GM19239 (cell line): ENCODE measurements at places on chromosomes 2 and 18.

GRCh38 chr2:143357966-143358365, 228.7 kb downstream of the ARHGAP15 start:
- no peak for DNase-seq

DNA sequence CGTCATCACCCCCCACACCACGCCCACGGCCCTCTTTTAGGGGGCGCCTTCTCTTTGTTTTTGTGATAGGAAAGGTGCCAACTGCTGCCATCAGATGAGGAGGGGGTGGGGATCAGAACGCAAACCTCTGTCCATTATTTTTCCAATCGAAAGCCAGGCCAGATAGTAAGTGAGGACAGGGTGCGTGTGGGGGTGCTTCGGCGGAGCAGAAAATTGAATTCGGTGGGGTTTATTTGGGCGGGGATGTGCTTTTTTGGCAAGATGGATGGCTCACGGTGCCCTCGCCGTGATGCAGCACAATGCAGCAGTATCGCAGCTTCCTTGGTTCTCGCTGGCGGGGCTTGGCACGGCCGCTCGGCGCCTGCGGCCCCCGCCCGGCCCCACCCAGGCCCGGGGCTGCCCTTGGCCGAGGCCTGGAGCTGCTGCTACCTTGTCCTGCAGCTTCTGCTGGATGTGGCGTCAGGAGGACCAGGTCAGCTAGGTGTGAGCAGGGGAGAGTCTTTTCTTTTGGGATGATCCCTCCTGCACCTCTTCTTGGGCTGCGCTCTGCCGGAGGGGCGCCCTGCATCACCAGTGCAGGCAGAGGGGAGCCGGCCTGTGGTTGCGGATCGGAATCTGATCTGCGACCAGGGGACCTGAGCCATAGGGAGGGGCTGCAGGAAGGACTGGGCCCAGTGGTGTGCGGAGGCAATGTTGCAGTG, 1.3 kb downstream of the SPTBN1 start:
- DNase-seq: no peak

GRCh38 chr2:108236676-108237335, 3.0 kb upstream of the SULT1C3 start:
- no peak for DNase-seq

- no peak for DNase-seq
Observed at GRCh38 chr2:152682663-152683062, 34.6 kb downstream of the PRPF40A start.

GRCh38 chr18:10248738-10249137, 205.7 kb upstream of the APCDD1 start:
- DNase-seq: no peak

- DNase-seq: no peak
Observed at GRCh38 chr2:188204824-188205223, 86.8 kb upstream of the GULP1 start.

DNA sequence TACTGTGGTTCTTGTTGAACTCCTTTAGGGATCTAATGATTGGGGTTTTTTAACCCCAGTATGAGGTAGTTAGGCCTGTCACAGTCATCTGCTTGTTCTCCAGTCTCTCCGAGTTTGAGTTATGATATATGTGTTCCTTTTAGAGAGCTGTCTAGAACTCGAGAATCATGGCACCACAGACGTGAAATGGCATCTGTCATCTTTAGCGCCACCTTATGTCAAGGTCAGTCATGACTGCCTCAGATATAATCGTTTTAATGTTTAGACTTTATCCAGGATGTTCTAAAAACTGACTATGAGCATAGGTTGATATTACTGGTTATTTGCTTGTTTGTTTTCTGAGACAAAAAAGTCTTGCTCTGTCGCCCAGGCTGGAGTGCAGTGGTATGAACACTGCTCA, 112.2 kb downstream of the CEP192 start:
- DNase-seq: no peak

DNA sequence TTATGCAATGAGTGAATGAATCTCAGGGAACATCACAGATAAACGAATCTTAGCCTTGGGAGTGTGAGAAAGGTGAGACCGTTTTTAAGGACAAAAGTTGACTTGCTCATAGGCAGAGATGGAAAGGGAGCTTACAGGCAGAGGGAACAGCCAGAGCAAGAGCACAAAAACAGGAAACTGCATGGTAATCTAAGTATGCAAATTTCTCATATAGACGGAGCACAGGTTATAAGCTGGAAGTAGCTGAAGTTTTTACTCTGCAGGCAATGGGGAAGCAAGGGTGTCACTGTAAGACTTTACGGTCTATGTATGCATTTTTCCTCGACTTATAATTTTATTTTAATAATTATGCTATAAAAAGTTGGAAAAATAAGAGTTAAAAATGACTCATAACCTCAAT, 44.8 kb upstream of the STRN start:
- no peak for DNase-seq

DNA sequence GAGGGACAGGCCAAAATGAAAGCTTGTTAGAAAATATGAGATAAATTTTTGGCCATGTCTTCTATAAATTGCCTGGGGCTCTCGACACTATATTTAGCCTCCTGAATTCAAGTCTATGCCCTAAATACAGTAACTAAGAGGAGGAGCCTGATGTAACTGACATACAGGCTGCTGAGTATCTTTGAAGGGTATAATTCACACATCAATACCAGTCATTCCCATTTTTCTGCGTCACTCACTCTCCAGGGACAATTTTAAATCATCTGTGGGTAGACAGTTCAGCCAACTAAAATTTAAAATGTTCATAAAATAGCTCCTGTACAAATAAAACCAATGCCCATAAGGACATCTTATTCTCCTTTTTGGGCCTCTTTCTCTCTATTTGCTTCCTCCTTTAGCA, 105.9 kb downstream of the AP1S3 start:
- no peak for DNase-seq

GRCh38 chr18:34857320-34857719, 147.2 kb downstream of the DTNA start:
- DNase-seq: no peak

DNA sequence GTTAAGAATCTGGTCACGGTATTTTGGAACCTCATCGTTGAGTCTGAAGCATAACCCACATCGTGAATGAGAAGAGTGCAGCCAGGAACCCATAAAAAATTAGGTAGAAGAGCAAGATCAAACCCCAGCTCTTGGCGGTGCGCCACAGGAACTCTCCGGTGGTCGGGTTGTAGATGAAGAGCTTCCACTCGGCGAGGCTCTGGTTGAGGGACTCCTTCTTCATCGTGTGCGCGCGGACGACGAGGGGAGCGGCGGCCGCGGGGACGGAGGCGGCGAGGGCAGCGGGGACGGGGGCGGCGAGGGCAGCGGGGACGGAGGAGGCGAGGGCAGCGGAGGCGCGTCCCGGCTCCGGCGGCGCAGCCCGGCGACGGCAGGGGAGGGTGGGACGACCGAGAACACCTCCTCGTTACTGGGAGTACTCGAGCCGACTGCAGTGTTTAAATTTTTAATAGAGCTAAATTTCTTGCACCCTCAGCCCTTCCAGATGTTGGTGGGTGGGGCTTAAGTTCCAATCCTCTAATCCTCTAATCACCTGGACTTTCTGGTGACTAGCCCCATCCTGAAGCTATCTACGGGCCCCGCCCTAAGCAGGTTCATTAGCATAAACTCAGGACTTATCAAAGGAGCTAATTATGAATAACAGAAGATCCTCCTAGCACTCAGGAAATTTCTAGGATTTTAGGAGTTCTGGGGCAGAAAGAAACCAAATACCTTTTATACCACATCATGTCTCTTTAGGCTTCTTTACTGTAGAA, 20.4 kb upstream of the PAPOLG start:
- DNase-seq: no peak

DNA sequence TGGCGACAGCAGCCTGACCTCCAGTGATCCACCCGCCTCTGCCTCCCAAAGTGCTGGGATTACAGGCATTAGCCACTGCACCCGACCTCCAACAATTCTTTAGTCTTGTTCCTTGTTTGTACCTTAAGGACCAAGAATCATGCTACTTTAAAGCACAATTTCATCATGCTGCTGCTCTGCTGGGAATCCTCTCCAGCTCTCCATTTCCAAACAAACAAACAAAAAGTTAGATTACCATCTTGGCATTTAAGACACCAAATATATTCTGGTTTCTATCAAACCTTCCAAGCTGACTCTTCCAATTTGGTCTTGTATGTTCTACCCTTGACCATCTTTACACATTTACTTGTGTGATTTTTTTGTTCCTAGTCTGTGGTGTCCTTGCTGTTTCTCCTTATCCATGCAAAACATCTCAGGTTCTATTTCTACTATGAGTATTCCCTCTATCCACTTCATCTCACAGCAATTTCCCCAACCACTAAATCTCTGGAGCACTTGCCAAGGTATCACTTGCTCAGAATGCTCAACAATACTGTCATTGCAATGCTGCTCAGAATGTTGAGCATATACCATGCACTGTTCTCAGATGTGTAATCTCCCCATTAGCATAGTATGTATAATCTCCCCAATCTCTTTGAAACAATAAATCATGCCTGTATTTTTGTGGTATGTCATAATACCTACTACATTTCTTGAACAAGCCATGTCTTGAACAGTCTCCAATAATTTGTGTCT, 73.2 kb upstream of the GALNT5 start:
- DNase-seq: no peak

DNA sequence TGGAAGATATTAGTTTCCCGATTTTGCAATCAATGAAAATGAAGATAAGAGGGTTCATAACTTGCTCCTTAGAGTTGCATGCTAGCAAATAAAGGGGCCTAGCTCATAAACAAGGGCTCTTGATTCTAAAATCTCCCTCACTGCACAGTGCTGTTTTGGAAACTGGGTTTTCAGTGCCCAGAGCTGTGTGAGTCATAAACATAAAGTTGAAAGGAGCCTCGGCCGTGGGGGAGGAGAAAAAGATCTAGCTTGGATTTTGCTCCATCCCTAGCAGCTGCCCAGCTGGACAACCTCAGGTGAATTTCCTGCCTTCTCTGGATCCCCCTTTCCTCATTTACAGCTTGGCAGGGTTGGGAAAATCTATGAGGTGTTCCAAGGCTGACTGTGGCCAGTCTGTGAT, 42.5 kb downstream of the LYPD1 start:
- DNase-seq: no peak

GRCh38 chr18:78160961-78161656, 818.5 kb upstream of the SALL3 start:
- no peak for DNase-seq

GRCh38 chr2:37085731-37086147, 1.4 kb downstream of the GPATCH11 start:
- DNase-seq: no peak

- no peak for DNase-seq
Observed at GRCh38 chr18:62616331-62616805, 93.5 kb downstream of the ZCCHC2 start.

DNA sequence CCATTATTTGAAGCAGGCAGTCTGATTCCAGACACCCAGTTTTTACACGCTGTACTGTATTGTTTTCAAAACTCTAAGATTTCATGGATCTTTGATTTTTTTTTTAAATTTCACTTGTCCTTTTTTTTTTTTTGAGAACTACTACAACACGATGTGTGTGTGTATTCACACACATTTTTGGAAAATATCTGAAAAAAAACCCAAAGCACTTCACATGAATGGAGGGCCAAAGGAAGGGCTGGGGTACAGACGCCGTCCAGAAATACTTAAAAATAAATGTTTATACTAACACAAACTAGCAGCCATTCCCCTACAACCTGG, 314 bp upstream of the SSB start:
- DNase-seq: no peak

DNA sequence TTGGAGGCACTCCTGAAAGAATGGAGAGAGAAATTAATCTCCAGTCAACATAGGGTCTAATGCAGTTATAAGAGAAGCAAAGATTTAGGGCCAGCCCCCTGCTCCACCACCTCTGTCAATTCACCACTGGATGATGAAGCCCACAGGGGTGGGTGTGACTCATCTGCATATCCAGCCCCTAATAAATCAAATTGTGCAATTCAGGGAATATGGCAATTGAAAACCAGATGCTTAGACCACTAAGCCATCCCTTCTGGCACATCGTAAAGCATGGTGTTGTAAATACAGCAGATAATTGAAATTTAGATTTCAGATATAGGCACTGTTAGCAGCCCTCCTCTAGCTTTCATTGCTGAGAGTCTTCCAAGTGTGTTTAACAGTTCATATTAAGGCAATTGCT, 541.4 kb downstream of the PARD3B start:
- DNase-seq: no peak

GRCh38 chr2:164538240-164538866, 82.9 kb downstream of the GRB14 start:
- no peak for DNase-seq

GRCh38 chr2:143078104-143078503, 51.1 kb upstream of the ARHGAP15 start:
- no peak for DNase-seq

- no peak for DNase-seq
Observed at GRCh38 chr18:29104671-29105070, 927.7 kb upstream of the CDH2 start.
